ENCODE measurements at places on chromosomes 12 and 14.

DNA sequence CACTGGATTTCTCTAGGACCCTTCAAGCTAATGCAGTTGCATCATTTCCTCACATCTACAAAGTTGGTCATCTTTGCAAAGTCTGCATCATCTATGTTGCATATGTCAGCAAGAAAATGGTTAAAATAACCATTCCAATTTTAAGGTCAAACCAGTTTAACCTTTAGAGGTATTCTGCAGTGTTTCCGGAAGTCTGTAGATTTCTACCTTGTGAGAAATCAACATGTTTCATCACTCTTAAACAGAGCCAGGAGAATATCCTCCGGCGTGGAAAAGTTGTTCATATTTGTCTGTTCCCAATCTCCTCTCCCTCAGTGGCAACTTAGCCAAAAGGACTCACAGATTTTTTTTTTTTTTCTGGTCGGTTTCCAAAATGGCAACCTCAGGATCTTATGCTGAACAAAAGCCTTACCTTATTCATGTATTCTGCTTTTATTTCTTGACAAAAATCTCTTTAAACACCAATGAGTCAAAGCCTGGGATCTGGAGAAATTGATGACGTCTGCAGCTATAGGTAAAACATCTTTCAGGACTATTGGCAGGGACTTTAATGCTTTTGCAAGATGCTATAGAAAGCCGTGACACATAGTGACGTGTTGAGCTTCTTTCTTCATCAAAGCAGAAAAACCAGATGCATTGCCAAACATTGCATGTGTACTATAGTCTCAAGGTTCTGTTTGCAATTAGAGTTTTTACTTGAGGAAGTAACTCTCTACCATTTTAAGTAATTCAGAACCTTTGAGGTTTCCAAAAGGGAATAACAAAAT lies 16.0 kb upstream of the CDK17 start:
- no peak for DNase-seq

DNA sequence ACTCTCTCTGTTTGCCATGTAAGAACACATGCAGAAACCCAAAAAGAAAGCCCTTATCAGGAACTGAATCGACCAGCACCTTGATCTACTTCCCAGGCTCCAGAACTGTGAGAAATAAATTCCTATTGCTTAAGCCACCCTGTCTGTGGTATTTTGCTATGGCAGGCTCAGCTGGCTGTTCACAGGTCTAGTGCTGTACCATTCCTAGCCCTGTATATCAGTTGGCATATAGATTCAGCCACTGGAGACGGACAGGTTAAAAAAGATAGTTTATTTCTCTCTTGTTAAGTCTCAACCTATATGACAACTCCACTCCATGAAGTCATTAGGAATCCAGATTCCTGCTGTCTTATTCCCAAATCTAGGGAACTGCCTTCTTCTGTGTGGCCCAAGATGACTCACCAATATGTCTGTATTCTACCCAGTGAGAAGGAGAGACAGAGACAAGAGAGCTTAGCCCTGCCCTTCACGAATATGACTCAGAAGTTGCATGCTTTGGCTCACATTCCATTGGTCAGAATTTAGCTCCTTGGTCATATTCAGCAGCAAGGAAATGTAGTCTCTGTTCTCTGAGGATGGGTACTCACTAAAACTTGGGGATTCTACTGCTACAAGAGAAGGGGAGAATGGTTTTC lies 57.0 kb downstream of the PLEKHG7 start:
- no peak for DNase-seq

DNA sequence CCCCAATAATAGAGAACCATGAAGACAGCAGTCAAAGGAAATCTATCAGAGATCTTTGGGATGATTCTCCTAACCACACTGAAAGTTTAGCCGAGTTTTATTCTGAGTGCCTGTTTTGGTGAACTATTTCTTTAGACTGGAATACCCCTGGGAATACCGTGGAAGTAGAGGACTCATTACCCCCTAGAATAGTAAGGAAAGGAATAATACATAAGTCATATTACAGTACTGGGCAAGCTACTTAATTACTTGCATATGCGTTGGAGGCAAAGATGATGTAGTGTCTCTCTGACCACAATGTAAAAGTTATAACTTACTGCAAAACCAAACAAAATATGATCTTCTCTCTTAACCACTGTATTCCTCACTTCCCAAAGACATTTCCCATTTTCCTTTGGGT lies 25.5 kb downstream of the ZC2HC1C start:
- no peak for DNase-seq

DNA sequence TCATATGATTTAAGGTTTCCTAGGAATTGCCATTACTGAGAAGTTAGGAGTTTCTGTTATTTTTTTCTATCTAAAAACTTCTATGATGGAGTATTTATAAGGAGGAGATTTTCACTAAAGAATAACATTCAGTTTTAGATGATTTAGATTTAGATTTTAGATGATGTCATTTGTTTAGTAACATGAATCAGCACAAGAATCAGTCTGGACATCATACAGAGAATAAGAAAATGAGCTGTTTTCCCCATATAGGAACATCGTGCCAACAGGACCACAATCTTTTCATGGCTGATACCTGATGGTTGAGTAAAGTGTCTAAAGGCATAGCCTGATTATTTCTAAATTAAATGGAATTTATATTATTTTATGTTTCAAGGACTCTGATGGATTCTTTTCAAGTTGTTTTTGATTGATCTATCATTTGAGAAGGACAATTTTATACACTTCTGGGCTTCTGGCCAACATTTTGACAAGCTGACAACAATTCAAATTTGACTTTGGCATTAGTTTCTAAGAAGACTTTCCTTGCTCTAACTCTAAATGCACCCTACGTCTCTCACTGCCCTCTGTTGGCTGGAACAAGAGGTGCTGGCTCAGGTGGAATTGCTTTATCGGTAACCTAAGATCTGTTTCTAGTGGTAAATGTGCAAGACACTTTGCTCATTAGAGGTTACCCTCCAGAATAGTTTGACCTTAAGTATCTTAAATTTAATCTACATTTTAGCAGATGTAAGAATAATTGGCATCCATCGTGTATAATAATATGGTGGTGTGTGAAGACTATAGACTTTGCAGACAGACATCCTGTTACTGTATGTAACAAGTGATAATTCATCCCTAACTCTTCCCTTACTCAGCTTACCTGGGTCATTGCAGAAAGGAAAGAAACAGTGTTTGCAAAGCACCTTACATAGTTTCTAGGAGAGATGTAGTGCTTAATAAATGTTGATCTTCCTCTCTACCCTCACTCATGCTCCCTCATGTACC lies 42.8 kb upstream of the CPSF6 start:
- DNase-seq: no peak

DNA sequence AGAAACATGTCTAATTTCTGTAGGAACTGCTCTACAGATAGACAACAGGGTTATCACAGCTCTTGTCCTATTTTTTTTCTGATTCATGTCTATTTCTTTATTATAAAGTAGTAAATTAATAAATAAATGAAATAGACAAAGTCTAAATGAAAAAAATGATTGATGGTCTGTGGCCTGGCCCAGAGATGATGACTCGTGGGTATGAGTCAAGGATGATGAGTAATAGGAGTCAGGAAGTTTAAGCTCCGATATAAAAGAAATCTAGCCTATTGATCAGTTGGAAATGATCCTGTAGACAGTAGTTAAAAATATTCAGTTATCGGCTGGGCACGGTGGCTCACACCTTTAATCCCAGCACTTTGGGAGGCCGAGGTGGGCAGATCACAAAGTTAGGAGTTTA lies 90.6 kb upstream of the RTL1 start:
- no peak for DNase-seq

- no peak for DNase-seq
Observed at GRCh38 chr14:31894351-31894750, 182.8 kb upstream of the ARHGAP5 start.

DNA sequence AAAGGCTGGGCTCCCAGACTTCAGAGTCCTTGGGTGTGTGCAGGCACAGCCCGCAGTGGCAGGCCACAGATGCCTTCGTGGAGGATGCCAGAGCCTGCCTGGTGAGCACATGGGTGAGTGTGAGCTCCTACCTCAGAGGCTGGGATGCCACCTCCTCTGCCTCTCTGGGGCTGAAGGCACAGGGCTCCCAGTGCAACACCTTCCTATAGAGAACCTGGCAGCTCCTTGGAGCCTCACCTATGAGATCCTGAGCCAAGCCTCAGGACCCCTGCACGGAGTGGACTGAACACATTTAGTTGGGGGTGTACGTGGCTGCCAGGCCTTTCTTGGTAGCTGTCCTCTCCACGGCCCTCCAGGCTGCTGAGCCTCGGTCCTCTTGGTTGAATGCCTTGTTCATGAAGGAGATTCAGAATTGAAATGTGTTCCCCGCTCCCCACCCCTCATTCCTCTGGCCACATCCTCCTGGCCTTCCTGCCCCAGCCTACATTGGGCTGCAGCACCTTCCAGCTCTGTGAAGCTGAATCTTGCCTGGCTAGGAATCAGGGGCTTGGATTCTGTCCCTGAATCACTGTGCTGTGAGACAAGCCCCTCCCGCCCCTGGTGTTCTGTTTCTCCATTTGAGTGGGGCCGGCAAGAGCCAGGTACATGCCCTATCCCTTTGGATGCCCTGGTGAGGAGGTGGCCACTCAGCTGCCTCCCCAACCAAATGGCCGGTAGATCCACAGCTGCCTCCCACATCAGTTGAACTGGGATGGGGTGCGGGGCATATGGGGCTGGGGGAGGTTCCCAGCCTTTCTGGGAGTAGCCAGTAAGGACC lies 38.7 kb upstream of the TRAF3 start:
- DNase-seq: no peak

- peak; percentile 70 for DNase-seq
Observed at GRCh38 chr14:91078095-91078737, 17.8 kb upstream of the RPS6KA5 start.

DNA sequence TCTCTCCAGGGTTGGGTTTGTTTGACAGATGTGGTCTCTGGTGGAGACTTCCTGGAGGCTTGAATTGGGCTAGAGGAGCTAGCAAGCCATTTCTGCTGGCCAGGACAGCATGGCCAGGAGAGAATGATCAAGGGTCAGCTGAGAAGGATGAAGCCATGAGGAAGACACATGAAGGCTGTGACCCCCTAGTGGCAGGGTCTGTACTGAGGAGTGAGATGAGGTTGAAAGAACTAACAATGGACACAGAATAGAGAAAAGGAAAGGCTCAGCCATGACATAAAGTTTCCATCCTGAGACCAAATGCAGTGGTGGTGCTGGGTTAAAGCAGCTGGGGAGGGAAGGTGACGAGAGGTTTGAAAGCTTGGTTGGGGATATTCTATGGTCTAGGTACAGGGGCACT lies 89.9 kb downstream of the NT5DC3 start:
- DNase-seq: no peak

DNA sequence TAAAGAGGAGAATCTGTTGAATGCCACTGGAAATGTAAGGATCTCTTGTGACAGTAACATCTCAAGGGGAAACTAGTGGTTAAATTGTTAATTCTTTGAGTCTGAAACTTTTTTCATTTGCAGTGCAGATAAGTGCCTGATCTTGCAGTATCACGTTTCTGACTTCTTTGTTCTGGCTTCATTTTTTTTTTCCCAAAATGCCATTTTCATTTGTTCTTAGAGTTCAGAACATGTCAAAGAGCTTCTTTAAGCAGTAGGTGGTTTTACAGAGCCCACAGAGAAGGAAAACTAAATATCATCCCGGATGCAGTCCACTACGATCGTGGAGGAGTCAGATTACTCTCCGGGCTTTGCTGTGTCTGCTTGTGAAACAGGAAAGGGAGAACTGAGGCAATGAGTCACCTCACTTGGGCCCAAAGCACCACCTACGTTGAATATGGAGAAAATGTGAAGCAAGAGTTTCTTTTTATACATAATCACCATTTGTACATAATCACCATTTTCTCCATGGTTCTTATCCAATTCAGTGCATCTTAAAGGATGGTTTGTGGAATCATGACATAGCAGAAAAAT lies 43.9 kb downstream of the HMGA2 start:
- DNase-seq: no peak

DNA sequence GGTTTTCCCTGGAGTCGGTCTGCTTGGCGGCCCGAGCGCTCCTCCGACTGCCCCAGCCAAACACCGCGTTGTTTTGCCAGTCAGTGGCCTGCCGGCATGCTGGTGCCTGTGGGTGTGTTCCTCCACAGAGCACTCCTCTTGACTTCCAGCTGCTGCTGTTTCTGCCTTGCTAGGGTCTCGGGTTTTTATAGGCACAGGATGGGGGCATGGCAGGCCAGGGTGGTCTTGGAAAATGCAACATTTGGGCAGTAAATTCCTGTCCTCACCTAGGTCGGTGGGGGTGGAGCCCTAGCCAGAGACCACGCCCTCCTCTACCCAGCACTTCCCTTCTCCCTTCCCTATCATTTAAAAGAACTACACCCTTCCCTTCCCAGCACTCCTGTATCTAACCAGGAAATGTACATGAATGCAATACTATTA lies 34.7 kb upstream of the VASH1 start:
- no peak for DNase-seq

GRCh38 chr12:129659961-129660622 lies 243.7 kb downstream of the TMEM132D start:
- DNase-seq: no peak

DNA sequence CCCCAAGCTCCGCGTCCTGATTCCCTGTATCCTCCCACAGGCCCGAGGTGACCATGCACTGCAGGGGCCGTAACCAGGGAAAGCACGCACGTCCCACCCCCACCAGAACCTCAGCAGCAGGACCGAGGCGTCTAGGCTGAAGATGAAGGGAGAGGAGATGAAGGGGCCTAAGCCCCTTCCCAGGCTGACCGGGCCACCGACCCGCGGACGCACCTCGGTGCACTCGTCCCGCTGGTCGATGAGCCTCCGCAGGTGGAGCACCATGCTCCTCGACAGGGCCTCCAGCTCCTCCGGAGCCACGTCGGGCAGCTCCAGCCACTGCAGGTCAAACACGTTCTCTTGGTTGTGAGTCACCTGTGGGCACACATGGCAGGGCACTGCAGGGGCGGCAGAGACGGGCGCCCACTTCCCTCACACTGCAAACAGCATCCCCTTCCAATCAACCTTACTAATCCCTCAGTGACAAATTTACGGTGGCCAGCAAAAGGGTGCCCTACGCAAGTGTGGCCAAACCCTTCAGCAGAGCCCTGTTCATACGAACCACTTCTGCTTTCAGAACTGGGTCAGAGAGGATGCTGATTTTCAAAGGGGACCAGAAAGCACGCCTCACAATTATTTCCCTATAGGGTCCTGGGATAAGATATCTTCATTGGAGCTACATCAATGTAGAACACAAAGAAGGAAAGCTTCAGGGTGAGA lies 77.8 kb downstream of the CCDC88C start:
- DNase-seq: no peak

GRCh38 chr14:104686624-104687517 lies 2.5 kb upstream of the INF2 start:
- DNase-seq: peak; percentile 25

GRCh38 chr12:79997096-79997791 lies 62.3 kb upstream of the PPP1R12A start:
- no peak for DNase-seq

DNA sequence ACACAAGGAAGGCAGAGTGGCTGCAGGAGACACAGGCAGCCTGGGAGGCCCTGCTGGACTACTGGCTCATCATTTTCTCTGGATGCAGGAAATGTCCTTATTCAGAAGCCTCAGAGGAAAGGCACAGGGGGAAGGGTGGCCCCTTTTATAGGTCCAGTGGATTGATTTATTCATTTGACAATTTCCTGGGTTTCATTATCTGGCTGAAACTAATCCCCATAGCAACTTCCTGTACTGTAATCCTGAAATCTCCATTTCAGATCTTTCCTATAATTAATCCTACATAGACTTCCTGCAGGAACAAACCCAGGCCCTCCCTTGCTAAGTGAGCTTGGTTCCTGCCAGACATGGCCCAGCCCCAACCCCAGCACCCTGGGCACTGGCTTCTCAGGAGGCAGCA lies 23.0 kb downstream of the KRT76 start:
- DNase-seq: no peak

- no peak for DNase-seq
Observed at GRCh38 chr14:23568600-23569331, 1.2 kb upstream of the AP1G2 start.

GRCh38 chr14:23209651-23210423 lies 26.4 kb upstream of the SLC7A8 start:
- DNase-seq: no peak

Measured in CD4-positive, alpha-beta T cell treated with Interleukin-21 for 1 hour (primary cell).